ENCODE measurements at places on chromosomes 7 and 10.
A peak's percentile ranks its signal among the peaks of the same experiment; 100 is the strongest.

DNA sequence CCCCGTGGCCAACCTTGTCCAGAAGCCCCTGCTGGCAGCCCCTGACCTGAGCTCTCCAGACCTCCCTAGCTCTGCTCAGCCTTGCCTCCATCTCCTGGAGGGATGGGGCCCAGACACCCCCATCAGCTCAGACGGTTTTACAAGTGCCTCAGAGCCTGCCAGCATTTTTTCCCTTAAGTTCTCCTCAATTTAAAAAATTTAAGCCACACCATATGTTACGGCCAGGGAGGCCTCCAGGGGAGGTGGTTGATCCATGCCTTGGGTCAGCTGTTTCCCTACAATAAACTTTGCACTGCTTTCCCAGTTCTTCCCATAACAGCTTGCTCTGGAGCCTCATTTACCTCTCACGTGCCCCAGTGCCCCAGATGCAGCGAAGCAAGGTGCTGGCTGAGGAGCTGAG, 143.5 kb downstream of the RGS10 start:
- no peak for DNase-seq

DNA sequence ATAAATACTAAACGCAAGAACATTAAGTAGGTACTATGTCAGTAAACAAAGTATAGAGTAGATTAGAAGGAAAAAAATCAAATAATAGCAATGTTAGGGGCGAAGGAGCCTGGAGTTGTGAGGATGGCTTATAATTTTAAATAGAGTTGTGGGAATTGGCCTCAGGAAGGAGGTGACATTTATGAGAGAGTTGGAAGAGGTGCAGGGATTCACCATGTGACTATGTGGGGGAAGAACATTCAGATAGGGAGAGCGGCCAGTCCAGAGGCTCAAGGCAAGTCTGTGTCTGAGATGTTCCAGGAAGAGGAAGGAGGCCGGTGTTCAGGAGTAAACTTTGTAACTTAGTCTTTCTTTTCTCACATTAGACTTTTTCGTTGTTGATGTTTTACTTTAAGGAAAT, 778.6 kb upstream of the C7orf33 start:
- DNase-seq: no peak

- DNase-seq: no peak
Observed at GRCh38 chr7:48518092-48518491, 346.8 kb downstream of the ABCA13 start.

DNA sequence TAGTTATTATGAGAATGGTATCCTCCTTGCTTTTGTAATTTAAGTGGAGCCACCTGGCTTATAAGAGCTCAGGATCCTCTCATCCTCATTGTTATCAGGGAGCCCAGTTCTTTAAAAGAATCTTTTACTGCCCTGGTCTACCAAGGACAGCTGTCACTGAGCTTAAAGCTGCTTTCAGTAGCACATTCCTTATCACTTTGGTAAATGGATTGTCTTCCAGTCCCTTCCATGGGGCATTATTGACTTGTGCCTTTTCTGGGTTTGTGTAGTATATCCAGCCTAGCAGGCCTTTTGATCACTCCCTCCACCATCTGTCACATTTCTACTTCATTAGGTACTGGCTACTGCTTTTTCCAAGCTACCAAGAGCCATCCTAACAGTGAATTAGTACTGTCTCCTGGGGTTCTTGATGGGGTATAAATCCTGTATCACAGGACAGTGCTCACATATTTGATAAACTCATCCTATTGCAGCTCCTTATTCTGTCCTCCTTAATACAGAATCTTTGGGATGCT, 208.9 kb downstream of the TMEM26 start:
- no peak for DNase-seq

- no peak for DNase-seq
Observed at GRCh38 chr7:83691095-83691494, 42.2 kb upstream of the SEMA3E start.

DNA sequence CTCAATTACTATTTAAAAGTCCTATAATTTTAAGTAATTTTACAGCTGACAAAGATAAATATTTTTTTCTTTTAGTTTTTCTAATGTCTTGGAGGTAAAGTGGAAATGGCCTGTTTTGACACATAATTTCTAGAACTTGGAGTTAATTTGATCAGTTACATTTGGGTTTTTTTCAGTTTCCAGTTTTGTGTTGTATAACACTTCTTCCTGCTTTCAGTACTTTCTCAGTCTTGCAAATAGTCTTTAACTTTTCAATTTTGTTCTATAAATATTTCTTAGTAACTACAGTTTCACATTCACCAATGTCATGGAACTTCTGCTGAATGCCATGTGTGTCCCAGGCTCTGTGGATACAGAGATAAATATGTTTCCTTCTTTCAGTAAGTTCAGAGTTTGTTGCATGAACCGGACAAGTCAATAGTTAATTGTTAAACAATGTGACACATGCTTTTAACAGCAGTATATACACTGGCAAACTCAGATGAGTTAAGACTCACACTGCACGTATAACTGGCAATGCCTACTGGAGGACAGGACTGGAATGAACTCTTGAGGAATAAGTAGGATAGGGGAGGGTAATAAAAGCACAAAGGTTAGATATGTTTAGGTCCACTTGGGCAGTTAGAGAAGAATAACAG, 4.6 kb downstream of the SHOC2 start:
- DNase-seq: no peak

GRCh38 chr7:26379711-26380110, 88.0 kb downstream of the SNX10 start:
- DNase-seq: no peak

DNA sequence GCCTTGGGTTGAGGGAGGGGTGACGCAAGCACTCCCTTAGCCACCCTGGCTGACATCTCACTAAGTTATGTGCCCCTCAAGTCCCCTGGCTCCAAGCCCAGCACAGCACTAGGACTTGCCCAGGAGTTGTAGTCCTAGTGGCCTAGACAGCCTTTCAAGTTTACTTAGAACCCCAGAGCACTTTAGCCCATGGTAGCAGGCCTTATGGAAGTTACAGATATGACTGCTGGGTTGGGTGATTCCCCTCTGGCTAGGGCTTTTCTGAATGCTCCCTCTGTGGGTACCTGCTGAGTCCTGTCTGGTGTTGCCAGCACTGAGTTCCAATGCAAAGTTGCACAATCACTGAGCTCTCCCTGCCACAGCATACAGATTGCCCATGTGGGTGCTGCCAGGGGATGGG, 83.2 kb downstream of the AHCYL2 start:
- peak; percentile 62 for DNase-seq

Measured in astrocyte (in vitro differentiated cells and primary cell).